Transverse colon (tissue), 4 donors: ENCODE measurements at places on chromosomes 11 and 22. TPM values are rescaled to one million over a fixed set of nuclear protein-coding genes. Genes with fewer than 3 reads are reported as not detected.

Gene POLD3
- total RNA-seq: 29.4 TPM

GRCh38 chr11:112161012-112161411, 2.9 kb downstream of the IL18 start:
- DNase-seq: no peak

Gene SYT13
- 24.7 TPM for total RNA-seq

- DNase-seq: no peak
Observed at GRCh38 chr22:19565382-19566278, 41.4 kb upstream of the CLDN5 start.

Gene CEND1
- 0.79 TPM for total RNA-seq

- DNase-seq: no peak
Observed at GRCh38 chr11:125552927-125553326, 16.4 kb upstream of the EI24 start.

- DNase-seq: no peak
Observed at GRCh38 chr11:33377412-33378370, 120.5 kb downstream of the HIPK3 start.

GRCh38 chr11:74043450-74043849, 34.6 kb upstream of the UCP3 start:
- no peak for DNase-seq

Gene KRTAP5-9
- 0.79 TPM for total RNA-seq

Gene BTBD18
- total RNA-seq: not detected

DNA sequence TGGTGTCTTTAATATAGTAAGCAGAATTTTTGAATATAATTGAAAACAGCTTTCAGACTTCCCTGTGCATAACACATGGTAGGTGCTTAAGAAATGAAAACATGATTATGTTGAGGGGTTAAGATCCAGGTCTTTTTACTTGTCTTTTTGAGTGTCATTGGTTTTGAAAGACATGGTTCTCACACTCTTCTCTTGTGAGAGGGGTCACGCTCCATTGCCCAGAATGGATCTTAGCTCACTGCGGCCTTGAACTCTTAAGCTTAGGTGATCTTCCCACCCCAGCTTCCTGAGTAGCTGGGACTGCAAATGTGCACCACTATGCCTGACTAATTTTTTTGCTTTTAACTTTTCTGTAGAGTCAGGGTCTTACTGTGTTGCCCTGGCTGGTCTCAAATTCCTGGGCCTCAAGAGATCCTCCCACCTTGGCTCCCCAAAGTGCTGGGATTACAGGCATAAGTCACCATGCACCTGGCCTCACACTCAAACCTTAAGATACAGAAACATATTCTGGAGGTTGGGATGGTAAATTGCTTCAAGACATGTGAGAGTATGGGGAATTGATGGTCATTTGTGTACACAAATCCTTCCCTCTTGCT, 1.4 kb downstream of the SPCS2 start:
- no peak for DNase-seq

- DNase-seq: peak; percentile 4
Observed at GRCh38 chr22:22941831-22942510, 54.4 kb downstream of the IGLL5 start.

DNA sequence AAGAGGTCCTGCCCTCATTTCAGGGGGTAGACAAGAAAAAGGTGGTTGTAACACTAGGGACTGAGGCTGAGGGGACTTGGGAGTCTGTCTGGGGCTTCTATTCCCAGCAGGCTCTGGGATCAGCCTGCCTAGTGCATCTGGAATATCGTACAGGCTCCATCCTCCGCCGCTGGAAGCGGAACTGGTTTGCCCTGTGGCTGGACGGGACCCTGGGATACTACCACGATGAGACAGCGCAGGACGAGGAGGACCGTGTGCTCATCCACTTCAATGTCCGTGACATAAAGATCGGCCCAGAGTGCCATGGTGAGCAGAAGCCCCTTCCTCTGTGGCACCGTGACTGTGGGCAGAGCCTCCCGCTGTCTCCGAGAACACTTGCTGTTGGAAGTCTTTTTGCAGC, 4.0 kb downstream of the PLEKHB1 start:
- DNase-seq: no peak

Gene IL10RA
- total RNA-seq: 2.8 TPM

GRCh38 chr11:126588630-126589491, 233.4 kb downstream of the ST3GAL4 start:
- no peak for DNase-seq

Gene OR6A2
- not detected for total RNA-seq

- DNase-seq: no peak
Observed at GRCh38 chr11:1805525-1805924, 29.3 kb upstream of the SYT8 start.

DNA sequence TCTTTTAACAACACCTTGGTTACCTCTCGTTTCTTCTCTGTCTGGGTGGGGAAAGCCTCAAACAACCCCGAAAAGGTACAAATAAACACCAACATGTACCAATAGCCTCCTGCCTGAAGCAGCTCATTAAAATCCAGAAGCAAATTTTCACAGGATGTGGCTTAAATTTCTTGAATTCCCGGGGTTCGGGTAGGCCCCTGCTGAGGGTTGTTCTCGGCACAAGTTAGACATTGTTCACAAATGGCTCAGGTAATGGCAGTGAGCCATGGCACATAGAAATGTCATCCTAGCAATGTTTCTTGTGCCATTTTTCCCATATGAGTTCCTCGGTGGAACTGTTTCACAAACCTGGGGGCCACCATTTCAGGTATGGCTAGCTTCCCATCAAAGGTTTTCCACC, 19.7 kb upstream of the GLYATL1 start:
- no peak for DNase-seq

- no peak for DNase-seq
Observed at GRCh38 chr11:102950622-102951081, 4.9 kb downstream of the MMP13 start.

DNA sequence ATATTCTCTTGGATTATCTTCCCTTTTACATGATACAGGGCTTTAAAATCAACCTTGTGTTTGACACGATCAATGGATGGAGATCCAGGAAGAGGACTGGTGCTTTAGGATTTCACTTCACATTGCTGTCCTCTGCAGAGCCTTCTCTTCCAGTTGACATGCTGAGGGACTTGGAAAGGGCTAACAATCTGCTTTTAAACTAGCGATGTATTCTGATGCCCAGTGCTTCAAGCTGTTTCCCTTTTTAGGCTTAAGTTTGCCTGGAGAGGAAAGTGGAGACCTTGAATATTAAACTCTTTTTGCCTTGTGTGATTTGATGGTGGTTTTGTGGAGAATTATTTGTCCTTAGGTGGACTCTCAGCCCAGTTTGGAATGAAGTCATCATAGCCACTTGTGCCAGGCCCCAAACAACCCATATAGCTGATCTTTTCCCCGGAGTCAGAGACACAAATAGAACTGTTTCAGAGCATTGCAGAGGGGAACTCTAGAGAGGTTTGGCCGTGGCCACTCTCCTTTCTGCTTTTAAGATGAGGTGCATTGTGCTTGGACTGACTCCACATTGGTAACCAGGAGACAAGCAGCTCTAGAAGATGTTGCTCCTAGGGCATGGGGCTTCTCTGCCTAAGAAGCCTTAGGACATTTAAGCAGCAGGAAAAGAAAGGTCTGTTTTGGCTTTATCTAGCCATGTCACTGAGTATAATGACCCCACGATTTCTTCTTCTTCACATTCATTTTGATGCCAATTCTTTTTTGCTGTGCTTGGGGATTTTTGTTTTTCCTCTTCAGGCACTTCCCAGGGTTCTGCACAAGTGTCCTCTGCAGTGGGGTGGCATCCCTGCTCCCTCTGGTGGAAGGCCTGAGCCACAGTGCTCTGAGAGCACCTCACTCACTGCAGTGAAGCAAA, 152.8 kb downstream of the NCAM1 start:
- DNase-seq: peak; percentile 27

Gene WT1
- total RNA-seq: 0.95 TPM

DNA sequence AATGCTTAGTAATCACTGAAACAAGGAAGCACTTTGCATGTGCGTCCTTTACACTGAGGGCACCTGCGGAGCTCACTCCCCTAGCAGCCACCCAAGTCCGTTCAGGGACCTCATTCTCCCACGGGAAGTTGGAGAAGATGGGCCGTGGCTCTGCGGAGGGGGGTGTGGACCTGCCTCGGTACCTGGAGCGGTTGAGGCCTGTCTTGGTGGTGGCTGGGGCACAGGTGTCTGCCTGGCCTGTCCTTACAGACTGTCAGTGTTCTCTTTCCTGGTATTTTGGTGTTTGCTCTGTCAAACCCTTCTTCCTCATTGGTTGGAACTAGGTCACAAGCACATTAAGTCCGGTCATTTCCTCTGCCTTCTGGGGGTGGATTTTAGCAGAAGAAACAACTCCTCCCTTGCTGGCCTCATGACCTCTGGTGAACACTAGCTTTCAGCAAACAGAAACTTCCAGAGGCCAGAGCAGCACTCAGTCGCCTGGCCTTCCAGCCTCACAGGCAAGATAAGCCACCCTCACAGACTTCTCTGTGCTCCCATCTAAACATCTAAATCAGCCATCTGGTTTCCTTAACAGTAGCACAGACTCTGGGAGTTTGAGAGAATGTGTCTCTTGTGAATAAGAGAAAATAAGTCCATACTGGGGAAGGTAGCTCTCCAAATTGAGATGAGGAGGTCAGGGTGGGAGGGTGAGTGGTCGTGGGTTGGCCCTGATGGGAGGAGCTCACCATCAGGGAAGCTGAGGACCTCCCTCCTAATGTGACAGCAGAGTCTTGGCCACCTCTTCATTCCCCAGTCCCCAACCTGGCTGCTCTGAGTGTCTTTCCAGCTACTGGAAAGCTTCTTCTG, 8.6 kb downstream of the SNAP29 start:
- peak; percentile 51 for DNase-seq
